Forelimb muscle (tissue), 1 donor: ENCODE measurements at places on chromosomes 7 and 10. TPM values are rescaled to one million over a fixed set of nuclear protein-coding genes. Genes with fewer than 3 reads are reported as not detected.
A peak's percentile ranks its signal among the peaks of the same experiment; 100 is the strongest.

DNA sequence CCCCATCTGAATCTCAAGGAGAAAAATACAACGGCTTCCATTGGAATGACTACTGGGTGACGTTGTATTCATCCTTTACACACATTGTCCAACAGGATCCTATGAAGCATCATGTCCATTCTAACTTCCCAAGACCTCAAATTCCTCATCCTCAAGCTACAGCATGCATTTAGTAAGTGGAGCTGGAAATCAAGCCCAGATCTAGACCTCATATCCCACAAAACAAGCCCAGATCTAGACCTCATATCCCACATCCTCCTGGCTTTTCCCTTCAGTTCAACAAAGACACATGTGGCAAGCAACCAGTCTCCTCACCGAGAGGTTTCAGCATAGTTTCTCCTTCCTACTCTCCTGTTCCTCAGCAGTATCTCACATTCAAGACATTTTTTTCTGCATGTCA lies 12.2 kb downstream of the IGF2BP3 start:
- DNase-seq, result no peak

DNA sequence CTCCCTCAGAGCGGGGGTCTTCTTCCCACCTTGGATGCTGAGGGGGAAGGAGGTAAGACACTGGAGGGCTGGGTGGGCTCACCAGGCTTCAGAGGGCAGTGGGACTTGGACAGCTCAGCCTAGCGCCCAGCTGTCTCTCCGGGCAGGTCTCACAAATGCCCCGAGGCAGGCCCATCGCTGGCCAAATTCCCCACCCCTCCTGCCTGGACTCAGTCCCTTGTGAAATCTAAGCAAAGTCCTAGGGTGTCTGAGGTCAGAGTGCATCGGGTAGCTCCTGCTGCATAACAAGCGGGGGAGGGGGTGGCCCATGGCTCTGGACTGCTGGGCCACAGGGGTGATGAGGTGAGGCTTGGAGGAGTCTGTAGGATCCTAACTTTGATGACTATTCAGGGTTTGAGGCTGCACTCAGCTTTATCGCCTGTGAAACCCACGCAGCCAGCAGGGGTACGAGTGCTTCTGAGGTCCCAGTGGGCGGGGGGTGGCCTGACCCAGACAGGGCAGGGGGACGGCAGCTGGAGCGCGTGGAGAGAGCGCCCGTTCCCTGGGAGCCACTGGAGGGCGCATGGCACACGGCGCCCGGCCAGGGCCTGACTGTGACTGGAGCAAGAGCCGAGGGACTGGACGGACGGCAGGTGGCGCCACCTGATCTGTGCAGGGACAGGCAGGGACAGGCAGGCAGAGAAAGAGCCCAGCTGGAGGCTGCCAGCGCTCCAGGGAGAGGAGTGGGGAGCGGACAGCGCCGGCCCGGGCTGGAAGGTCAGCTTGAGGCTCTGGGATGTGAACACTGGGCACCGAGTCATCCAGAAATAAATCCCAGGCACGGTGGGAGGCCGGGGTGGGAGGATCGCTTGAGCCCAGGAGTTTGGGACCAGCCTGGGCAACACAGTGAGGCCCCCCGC lies 10.0 kb downstream of the CYP2W1 start:
- peak; percentile 83 for DNase-seq

DNA sequence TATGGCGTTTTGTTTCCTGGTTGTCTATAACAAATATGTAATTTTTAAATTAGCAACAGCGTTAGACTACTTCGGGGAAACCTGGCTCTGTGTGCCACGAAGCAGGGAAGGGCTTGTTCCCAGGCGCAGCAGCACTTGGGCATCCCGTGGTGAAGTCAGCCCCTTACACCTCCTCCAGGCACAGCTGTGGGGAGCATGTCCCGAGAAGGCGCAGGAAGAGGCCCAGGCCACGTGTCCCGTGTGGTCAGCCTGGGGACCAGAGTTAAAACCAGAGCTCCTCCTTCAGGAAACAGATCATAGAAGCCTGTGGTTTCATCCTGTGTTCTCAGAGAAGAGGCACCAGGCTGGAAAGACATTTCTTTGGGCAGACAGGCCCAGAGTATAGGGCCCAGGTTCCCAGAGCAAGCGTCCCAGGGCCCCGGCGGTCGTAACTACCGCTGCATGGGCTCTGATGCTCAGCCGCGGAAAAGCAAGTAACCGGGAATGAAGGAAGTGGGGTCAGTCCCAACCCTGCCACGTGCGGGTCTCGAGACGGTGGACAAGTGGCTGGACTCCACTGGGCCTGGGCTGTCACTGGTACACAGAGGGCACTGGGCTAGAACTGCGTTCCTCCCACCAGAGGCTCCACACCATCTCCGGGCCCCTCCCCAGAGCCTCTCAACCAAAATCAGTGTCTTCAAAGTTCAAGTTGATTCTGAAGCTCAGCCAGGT lies 7.1 kb downstream of the NUDT1 start:
- DNase-seq, result peak; percentile 71

GRCh38 chr10:49367600-49367999 lies 28.3 kb downstream of the DRGX start:
- DNase-seq, result no peak

DNA sequence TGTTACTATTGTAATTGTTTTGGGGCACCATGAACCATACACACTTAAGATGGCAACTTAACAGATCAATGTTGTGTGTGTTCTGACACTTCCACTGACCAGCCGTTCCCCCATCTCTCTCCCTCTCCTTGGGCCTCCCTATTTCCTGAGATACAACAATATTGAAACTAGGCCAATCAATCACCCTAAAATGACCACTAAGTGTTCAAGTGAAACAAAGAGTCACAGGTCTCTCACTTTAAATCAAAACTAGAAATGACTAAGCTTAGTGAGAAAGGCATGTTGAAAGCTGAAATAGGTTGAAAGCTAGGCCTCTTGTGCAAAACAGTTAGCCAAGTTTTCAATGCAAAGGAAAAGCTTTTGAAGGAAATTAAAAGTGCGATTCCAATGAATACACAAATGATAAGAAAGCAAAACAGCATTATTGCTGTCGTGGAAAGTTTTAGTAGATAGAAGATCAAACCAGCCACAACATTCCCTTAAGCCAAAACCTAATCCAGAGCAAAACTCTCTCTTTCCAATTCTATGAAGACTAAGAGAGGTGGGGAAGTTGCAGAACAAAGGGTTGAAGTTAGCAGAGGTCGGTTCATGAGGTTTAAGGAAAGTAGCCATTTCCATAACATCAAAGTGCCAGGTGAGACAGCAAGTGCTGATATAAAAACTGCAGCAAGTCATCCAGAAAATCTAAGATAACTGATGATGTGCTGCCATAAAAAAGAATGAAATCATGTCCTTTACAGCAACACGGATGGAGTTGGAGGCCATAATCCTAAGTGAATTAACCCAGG lies 90.6 kb downstream of the MTPN start:
- DNase-seq, result no peak

GRCh38 chr10:6625428-6625827 lies 45.4 kb upstream of the PRKCQ start:
- no peak for DNase-seq

- DNase-seq, result no peak
These were observed 20.0 kb upstream of the TNS3 start for GRCh38 chr7:47601881-47602249.

CRPPA gene
- 3.9 TPM for polyA plus RNA-seq

GJD4 gene
- 4.2 TPM for polyA plus RNA-seq

MRPS17 gene
- polyA plus RNA-seq, result 14.5 TPM

LSM5 gene
- polyA plus RNA-seq, result 55.1 TPM
